Umbilical cord (tissue), 2 donors: ENCODE measurements at places on chromosomes 13 and 19.
A peak's percentile ranks its signal among the peaks of the same experiment; 100 is the strongest.

DNA sequence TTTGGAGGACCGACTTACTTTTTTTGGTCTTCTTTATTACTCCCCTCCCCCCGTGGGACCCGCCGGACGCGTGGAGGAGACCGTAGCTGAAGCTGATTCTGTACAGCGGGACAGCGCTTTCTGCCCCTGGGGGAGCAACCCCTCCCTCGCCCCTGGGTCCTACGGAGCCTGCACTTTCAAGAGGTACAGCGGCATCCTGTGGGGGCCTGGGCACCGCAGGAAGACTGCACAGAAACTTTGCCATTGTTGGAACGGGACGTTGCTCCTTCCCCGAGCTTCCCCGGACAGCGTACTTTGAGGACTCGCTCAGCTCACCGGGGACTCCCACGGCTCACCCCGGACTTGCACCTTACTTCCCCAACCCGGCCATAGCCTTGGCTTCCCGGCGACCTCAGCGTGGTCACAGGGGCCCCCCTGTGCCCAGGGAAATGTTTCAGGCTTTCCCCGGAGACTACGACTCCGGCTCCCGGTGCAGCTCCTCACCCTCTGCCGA lies 409 bp downstream of the FOSB start:
- no peak for DNase-seq

- no peak for DNase-seq
Observed at GRCh38 chr19:16887353-16888265, 1.2 kb upstream of the F2RL3 start.

DNA sequence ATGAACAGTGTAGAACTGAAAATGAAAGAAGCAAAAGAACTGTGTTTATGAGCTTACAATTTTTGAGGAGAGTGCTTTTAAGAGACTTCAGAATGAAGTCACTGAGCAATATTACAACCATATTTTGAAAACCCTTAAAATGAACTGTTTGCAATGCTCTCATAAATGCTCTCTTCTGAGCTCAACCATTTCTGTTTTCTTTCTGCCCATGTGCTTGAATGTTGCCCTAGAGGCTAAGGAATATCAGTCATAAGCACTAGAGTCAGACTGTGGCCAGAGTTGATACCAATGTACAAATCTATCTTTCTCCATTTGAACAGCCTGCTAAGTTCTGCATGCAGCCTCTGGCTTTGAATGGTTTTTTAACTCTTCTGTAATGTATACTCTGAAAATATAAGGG lies 1092.8 kb downstream of the PCDH9 start:
- no peak for DNase-seq

DNA sequence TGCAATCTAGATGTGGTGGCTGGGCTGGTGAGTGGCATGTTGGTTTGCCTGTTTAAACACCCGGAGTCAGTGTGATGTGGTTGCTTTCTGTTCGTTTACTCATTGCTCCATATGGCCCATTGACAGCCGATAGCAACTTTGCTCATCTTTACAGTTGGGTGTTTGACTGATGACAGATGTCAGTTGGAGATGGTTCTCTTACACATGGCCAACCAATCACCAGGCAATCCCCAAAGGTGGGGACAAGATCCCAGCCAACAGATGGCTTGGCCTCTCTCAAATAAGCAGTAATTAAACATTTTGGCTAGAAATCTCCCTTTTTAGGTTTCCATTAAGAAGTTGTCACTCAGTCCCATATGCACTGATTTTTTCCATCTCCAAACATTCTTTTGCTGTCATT lies 497.1 kb upstream of the ARGLU1 start:
- no peak for DNase-seq

DNA sequence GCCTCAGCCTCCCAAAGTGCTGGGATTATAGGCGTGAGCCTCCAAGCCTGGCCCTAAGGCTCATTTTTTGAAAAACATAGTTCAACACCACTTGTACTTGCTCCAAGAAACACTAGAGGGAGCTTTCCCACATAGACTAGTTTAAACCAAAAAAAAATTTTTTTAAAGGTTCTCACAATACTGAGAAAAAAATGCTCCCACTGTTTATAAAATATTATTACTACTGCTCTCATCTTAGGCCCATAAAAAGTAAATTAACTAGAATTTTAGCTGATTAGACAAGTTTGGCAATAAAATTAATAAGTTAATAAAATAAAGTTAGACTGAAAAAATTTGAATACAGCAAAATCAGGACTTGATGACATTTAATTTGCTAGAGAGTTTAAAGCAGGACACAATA lies 109.5 kb downstream of the TBC1D4 start:
- peak; percentile 78 for DNase-seq

DNA sequence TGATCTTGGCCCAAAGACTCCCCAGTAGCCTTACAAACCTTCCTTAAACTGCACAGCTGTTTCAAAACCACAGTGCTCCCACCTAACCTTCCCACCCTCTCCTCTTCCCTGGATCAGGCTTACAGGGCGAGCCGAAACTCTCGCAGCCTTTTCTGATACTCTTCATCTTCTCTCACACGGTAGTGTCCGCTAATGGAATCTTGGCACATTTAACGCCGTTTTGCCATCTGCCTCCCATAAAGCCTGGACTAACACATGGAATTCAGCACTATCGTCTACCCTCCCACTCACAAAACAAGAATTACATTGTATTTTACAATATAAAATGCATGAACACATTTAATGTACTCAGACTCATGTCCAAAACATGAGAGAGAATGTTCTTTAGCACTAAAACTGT lies 135.9 kb downstream of the RAP2A start:
- peak; percentile 54 for DNase-seq

- no peak for DNase-seq
Observed at GRCh38 chr19:8884416-8884815, 52.2 kb downstream of the MBD3L1 start.

DNA sequence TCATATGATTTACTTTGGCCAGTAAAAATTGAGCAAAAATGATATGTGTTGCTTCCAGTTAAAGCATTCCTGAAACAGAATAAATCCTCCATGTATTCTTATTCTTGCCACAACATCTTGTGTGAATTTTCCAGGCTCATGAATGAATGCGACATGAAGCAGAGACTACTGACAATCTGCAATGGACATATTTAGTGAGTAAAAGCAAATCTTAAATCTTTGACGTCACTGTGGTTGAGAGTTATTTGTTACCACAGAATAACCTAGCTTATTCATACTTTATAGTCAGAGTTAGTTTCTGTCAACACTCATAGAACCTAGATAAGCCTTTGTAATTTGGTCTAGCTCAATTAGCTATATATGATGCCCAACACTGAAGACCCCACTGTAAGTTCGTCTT lies 1443.1 kb downstream of the PCDH9 start:
- no peak for DNase-seq

- no peak for DNase-seq
Observed at GRCh38 chr13:109110159-109110558, 480.7 kb downstream of the MYO16 start.

- DNase-seq: no peak
Observed at GRCh38 chr13:62375653-62376052, 960.0 kb upstream of the PCDH20 start.

GRCh38 chr19:14433554-14434501 lies 722 bp downstream of the PKN1 start:
- DNase-seq: no peak

DNA sequence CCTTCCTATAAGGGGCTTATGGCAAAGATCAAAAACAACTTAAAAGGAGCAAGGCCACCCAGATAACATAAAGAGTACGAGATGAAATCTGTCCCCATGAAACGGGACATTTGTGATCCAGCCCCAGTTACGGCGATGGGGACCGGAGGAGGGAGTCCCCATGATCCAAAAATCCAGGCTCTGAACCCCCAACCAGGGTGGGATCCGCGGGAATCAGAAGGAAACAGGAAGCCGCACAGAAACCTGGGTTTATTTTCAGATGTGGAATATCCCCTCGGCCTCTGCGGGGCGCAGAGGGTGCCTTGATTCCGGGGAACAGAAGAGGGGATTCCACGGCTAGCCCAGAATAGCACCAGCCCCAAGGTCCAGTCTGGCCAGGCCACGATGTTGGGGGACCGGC lies 5.0 kb downstream of the PTPRS start:
- no peak for DNase-seq

DNA sequence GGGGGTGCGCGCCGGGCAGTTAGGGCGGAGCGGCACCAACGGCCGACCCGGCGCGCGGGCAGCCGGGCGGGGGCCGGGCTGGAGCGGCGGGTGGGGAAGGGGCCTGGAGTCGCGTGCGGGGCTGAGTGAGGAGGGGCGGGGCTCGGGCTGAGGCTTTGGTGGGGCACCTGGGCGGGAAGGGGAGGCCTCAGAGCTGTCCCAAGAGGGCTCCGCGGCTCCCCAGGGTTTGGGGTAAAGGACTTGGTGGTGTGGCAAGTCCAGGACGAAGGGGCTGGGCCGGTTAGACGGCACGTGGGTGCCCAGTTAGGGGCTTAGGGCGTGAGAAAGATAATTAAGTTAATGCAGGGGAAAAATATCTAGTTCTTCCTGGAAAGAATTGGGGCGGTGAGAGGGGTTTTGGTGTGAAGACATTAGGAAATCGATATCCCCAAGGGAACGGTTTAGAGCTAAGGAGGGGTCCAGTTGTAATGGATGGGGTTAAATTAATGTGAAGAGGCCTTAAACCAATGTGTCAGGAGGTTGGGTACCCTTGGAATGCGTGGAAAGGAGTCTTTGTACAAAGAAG lies 496 bp downstream of the ZNF574 start:
- no peak for DNase-seq

DNA sequence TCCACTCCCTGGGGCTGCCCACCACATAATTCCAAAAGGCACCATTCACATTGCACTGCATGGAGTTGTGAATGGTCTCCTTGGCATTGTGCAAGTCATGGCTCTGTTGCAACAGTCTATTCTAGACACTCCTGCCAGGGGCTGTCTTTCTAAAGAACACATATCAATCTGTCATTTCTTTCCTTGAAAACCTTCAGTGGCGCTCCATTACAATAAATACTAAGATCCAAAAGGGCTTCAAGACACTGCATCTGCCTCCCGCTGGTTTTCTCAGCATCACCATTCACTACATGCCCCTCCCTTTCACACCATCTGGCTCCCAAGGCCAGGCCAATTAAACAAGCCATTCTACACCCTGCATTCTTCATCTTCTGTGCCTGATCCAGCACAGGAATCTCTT lies 32.2 kb upstream of the TM9SF2 start:
- no peak for DNase-seq

DNA sequence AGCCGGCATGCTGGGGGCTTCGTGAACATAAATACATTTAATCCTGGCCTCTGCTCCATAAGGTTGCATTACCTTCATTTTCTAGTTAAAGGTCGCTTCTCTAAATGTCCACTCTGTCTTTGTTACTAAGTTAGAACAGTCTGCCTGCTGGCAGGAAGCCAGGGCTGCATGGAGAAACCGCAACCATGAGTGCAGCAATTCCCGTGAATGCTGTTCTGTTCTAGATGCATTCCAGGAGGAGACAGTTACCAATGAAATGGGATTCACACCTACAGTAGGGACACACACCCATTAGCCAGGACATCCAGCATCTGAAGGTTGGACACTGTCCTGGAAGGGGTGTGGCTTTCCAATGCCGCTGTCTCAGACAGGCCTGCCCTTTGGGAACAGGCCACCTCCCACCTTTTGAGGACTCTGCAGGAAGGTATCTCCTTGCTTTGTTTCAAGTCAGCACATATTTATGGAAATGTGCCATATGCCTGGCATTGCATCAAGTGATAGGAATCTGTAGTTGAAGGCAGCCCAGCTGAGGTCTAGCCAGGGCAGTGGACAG lies 129.7 kb downstream of the SLC7A1 start:
- DNase-seq: peak; percentile 20

- no peak for DNase-seq
Observed at GRCh38 chr19:8513036-8513686, 806 bp downstream of the ZNF414 start.

DNA sequence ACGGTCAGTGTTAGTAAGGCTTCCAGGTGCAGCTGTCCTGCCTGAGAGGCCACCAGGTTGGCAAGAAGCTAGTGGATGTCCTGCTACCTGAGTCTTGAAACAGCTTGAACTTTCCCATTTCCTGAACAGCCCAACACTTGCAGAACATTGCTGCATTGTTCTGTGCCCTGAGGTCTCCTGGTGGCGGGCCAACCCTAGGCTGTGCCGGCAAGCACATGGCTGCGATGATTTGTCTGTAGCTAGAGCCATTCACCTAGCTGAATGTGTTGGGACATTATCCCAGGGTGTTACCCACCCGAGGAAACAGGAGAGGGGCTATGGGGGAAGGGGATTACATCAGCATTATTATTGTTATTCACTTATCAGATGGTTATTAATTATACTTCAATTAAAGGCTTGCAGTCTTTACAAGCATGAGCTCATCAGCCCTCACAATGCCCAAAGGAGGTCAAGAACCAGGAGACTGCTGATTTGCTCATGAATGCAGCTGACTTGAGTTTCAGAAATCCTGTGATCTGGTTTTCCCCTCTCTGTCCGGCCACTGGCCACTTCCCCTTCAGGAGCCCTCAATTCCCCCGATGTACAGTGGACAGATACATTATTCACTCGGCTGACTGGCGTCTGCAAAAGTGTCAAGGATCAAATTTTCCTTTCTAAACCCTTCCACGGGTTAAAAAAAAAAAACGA lies 187.6 kb upstream of the TSC22D1 start:
- DNase-seq: no peak

- no peak for DNase-seq
Observed at GRCh38 chr19:47376589-47377144, 27.6 kb downstream of the DHX34 start.

DNA sequence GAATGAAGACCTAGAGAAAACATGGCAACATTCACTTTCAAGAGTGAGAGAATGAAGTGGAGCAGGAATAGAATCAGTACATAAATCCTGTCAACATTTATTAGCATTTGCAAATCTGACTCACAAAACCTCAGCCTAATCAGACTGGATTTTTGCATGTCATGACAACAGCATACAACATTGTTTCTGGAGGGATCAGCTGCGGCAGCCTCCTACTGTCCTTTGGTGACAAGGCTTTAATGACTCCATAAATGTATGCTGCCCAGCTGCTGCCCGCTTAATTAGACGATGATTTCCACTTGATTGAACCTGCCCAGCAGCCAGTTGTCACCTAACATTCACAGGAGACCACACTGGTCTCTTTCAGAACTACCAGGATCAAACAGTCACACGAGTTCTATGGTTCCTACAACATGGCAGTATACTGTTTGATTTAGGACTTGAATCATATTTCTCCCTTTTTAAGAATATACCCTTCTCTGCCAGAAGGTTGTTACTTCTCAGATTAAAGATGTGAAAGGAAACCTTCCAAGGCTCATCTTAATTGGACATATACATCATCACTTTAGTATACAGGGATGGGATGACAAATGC lies 9.3 kb downstream of the EBPL start:
- no peak for DNase-seq

GRCh38 chr19:17389288-17389687 lies 4.7 kb downstream of the CCDC194 start:
- no peak for DNase-seq
